ENCODE measurements at places on chromosomes 2 and 18.

DNA sequence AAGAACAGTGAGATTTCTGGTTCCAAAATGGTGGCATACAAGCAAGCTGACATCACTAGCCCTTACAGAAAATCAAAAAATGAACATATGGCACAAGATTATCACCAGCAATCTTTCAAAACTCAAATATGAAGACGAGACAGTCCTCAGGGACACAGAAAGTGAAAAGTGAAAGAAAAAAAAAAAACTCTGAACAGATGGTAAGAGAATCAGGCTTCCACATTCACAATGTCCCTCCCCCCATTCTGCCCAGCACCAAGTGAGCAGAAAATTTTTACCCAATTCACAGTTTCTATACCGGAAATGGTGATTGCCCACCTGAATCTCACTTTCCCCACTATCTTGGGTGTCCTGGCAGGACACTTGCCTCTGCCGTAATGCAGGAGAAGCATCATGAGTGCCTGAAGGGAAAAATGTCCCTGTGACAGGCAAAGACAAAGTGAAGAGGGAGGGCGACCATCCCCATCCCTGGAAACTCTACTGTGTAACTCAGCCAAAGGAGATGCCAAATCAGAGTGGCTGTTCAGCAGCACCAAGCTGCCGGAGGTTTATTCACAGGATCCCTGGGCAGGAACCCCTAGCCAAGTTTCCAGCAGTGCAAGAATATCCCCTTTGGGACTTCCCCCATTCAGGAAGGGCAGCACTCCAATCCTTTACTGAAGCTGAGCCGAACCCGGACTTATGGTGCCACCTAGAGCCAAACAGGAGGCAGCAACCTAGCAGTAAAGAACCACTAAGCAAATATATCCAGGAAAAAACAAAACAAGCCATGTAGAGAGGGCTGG, 312.2 kb downstream of the LRATD1 start:
- no peak for DNase-seq

GRCh38 chr2:7915302-7916091, 766.4 kb upstream of the ID2 start:
- DNase-seq: no peak

DNA sequence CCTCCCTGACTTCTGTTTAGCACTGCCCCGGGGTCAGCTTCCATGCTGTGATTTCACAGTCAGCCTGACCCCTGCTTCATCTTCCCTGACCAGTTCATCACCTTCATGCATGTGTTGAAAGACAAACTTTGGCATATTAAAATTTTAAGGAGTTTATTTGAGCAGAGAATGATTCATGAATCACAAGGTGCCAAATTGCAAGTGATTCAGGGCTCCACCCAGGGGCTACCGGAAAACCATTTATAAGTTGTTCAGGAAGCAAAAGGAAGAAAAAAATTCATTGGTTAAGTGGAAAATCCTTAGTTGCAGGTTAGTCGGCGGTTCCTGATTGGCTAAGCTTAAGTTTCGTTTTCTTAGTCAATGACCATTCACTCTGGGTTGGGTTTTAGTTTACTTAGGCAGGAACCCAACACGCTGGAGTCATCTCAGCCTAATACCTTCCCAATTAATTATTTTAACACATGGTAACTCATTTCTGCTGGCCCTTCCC, 10.6 kb downstream of the IL1F10 start:
- DNase-seq: no peak

DNA sequence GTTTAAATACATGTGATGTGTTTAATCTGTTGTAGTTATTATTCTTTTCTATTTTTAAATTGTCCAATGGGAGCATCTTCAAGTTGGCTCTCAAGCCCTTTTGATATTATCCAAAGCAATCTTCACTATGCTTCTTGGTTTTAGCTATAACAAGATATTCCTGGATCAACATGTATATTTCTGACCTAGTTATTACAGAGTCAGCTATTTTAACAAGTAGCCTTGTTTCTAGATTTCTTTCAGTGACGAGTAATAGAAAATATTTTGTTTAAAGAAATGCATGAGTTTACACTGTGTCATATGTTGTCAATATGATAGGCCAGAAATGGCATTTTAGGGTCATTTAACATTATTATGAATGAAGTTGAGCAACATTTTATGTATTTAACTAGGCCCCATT, 421.8 kb upstream of the MAP2 start:
- DNase-seq: no peak

DNA sequence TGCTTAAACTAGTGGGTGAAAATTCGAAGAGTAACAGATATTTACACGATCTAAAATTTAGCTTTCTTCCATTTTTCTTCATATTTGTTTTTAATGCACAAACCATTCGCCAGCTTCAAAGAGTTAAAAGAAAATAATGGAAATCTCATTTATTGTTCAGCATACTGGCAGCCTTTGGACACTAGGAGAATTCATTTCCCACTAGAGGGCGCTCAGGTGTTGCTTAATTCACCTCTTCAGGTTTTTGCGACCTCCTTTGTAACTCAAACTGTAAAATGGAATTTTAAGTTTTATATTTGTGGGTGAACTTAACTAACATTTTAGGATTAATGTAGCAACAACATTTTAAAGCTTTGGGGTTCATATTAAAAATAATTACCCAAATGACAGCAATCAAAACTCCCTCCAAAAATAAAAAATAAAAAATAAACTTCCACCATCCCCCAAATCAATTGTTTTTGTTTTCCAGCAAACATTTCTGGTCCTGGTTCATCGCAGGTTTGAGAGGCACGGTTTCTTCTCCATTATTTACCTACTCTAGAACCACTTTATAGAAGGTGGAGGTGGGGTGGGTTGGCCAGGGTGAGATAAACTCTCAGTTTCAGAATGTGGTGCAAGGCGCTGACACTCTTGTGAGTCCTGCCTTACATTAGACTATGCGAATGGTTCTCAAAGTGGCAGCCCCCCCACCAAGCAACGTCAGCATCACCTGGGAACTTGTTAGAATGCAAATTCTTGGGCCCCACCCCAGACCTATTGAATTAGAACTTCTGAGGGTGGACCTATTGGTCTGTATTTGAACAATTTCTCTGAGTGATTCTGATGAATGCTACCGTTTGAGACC, 24.7 kb upstream of the PNPT1 start:
- no peak for DNase-seq

DNA sequence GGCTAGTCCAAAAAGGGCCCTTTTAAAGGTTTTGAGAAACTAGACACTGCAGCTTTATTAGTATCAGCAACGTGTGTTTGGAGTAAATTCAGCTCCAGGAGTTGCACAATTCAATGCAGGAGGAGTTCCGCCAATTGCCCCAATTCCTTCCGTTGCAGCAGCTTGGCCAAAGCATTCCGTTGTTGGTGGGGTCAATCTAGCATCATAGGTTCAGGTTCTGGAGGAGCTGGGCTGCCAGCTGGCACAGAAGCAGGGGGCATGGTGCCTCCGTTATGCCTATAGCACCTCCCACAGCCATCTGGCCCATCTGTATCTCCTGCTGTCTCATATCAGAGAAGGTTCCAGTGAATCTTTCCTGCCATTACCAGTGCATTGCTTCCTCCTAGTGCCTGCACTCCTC, 55.4 kb downstream of the REL start:
- DNase-seq: no peak

DNA sequence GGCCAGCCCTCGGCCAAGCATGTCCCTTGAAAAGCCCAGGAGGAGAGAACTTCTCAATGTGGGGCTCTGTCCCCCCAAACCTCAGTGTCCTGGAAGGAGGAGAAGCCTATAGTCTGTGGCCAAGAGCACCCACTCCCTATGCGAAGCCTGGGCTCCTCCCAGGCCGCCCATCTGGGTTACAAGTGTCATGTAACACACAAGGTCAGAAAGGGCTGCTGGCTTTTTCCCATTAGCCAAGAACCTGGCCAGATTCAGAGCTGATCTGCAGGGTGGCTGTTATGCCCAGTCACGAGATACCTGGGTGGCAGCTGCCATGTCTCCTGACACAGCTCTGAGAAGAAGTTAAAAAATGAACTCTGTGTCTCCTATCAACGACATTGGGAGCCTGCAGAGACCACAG, 170.7 kb downstream of the TNS1 start:
- DNase-seq: no peak

DNA sequence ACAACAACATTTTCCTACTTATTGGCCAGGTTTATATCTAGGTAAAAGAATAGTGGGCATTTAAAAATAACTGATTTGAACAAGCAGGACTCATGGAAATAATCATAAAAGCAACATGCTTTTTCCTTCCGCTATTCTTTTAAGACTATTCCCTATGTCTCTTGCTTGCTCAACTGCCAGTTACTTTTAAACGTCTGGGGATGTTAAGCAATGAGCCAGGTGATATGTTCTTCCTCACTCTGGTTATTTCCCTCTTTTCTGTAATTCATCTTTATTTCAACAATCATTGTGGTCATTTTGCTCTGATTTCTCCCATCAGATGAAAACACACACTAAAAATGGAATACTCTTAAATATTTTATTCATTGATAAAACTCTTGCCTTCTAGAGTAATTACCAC, 33.4 kb upstream of the SLC8A1 start:
- DNase-seq: no peak

- no peak for DNase-seq
Measured at GRCh38 chr18:39872651-39873050, 2082.4 kb upstream of the PIK3C3 start.

Measured in activated CD4-positive, CD25-positive, alpha-beta regulatory T cell (primary cell).